ENCODE measurements at places on chromosomes 3 and 15.

DNA sequence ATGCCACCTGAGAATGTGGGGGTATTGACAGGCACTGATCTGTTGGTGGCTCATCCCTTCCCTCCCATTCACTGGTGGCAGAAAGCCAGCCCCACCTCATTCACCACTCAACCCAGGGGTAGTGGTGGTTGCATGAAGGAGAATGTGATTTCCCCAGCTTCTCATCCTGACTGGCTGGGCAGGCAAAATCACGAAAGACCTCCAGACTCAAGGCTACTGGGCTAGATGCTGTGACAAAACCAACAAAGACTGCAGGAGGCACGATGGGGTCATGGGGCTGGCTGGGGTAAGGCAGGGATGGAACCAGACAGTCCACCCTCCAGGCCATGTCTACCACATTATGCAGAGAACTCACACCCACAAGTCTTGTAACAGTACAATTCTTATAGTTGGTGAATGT lies 33.9 kb downstream of the FSTL1 start:
- no peak for DNase-seq

- no peak for DNase-seq
Measured at GRCh38 chr3:70233812-70234211, 78.6 kb downstream of the MDFIC2 start.

- DNase-seq: no peak
Measured at GRCh38 chr3:171374661-171375285, 85.4 kb downstream of the TNIK start.

DNA sequence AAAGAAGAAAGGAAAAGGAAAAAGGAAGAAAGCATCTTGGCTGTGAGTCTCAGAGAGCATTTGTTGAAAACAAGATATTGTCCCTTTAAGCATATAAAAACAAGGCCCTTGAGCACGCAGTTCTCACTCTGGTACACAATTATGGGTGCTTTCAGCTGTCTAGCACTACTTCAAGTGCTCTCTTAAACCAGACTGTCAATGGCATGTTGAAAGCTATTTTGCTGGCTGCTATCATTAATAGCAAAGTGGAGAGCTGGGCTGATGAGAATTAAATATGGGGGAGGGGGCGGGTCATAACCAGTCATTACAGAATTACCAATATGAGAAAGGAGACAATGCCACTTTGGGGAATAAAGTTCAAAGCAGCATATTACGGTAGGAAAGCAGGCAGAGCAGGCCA lies 9.3 kb downstream of the TLE3 start:
- no peak for DNase-seq

DNA sequence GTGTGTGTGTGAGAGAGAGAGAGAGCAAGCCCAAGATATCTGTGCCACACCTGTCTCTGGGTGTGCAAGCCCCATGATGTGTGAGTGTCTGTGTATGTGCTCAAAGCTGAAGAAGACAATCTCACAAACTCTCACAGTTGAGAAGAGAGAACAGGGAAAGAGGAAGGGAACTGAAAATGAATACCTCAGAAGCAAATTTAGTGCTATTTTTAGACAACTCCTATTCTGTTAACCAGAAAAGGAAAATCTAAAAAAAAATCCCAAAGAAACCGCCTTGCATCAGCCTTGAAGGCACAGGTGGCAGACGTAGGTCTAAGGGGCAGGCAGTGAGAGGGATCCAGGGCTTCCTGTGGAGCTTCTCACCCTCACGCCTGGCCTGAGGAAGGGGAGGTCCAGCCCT lies 47.8 kb downstream of the ATP2B2 start:
- DNase-seq: no peak

Data from stimulated activated CD4-positive, alpha-beta T cell treated with anti-CD3 and anti-CD28 coated beads, Interleukin-4, amount 100 ng/mL, for 24 hours (primary cell).